ENCODE measurements at places on chromosomes 2 and 18.

DNA sequence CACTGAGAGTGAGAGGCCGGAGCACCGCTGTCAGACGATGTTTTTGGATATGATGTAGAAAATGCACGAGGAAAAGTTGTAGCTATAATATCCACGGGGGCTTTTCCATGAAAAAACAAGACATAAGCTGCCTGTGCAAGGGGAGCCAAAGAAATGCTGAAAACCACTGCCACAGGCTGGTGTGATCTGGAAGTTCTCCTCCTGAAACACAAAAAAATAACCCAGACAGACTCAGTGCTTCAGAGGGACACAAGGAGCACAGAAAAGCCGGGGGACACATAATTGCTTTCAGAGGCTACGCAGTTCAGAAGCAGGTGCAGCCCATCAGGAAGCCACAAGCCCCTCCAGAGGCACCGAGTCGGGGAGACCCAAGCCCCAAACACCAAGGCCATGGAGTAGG is 98.2 kb downstream of the ZNF516 start:
- DNase-seq: no peak

DNA sequence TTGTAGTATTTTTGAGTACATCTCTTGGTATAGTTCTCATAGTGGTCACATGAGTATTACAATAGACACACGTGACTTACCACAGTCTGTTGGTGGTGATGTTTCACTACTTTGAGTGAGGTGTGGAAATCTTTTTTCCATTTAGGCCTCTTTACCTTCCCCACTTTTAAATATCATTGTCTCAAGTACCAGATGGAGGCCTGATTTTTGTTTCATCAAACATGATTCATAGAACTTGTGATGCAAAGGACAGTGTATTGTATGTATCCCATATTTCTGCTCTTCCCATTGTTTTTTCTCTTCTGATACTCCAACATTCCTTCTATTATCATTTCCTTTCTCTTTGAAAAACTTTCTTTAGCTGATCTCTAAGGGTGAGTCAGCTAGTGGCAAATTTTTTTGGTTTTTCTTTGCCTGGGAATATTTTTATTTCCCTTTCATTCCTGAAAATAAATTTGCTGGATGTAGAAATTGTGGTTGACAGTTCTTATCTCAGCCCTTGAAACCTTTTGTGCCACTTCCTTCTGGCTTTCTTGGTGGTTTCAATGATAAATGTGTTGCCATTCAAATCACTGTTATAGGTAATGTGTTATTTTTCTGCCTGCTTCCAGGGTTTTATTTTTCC is 32.8 kb downstream of the RFX8 start:
- DNase-seq: no peak

- DNase-seq: peak; percentile 32
These were observed 428 bp downstream of the TCF4 start for GRCh38 chr18:55587418-55588110.

GRCh38 chr2:120999377-121000097 is 263.9 kb downstream of the GLI2 start:
- DNase-seq: no peak

- no peak for DNase-seq
These were observed 210.1 kb upstream of the STON1 start for GRCh38 chr2:48319863-48320262.

DNA sequence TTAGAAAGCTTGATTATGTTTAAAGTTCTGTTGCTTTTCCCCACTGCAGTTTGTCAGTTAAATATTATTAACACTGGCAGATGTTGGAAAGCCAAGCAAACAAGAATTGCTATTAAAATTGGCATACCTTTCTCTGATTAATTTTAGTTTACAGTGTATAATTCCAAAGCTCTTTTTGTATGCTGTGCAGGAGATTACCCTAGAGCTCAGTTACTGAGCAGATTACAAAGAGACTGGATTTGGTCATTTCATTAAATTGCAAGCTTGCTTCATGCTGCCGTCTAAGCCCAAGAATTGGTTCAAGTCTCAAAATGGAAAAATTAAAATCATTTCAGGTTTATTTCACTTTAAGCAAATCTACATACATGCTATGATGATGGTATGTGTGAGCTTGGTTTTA is 2.3 kb downstream of the ASAP2 start:
- peak; percentile 69 for DNase-seq

GRCh38 chr2:36059691-36060090 is 295.9 kb upstream of the CRIM1 start:
- no peak for DNase-seq

GRCh38 chr18:76448256-76449110 is 46.6 kb downstream of the ZNF516 start:
- DNase-seq: no peak

DNA sequence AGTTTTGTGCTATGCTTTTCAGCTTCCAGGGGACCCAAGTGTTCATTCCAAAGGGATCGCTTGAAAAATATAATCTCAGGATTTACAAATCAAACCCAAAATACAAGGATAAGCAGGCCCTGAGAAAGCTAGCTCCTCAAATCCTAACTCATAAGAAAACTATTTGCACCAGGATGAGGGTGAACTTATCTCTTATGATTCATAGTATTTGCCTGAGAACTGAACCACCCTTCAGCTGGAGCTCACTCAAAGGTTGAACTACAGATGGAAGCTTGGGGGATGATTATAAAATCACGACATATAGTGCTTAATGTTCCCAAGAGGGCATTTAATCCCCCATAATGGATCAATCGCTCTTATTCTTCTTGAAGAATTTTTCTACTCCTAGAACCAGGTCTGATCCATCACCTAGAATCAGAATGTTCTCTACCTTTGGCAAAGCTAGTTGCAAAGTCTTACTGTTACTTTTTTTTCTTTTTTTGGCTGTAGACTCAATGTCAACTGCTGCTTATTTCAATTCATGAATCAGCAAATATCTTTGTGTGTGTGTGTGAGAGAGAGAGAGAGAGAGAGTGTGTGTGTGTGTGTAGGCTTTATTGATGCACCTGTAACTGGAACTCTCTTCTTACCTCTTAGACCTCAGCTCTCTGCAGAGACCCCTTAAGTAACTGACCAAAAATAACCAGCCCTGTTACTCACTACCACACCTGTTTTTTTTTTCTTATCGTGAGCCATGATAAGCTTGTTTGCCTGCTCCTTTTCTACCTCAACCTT is 44.8 kb downstream of the ARL4C start:
- no peak for DNase-seq

DNA sequence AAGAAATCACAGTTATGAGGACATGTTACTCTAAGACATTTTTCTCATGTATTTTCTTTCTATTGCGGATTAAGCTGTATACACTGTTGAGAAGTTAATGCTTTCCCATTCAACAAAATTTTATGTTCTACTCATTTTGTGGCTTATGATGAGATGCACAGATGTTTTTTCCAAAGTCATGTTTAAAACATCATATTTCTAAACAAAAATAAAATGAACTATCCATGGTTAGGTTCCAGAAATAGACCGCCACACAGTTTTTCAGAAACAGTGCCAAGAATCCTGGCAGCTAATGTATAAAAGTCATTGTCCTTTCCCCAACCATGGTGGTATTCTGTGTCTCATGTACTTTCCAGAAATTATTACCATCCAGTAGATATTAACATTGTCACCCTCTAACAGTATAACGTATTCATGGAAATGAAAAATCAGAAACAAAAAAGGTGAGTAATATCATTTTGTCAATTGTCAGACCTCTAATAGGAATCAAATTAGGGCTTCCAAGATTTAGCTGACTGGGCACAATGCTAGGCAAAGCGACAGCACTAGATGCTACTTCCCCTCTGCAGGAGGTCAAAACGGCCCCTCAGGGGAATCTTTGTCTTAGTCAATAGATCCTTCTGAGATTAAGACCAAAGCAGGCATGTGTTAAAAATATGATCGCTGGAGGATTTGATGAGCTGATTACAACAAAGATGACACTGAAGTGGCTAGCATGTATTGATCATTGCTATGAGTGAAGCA is 54.4 kb upstream of the ZNF397 start:
- DNase-seq: no peak

DNA sequence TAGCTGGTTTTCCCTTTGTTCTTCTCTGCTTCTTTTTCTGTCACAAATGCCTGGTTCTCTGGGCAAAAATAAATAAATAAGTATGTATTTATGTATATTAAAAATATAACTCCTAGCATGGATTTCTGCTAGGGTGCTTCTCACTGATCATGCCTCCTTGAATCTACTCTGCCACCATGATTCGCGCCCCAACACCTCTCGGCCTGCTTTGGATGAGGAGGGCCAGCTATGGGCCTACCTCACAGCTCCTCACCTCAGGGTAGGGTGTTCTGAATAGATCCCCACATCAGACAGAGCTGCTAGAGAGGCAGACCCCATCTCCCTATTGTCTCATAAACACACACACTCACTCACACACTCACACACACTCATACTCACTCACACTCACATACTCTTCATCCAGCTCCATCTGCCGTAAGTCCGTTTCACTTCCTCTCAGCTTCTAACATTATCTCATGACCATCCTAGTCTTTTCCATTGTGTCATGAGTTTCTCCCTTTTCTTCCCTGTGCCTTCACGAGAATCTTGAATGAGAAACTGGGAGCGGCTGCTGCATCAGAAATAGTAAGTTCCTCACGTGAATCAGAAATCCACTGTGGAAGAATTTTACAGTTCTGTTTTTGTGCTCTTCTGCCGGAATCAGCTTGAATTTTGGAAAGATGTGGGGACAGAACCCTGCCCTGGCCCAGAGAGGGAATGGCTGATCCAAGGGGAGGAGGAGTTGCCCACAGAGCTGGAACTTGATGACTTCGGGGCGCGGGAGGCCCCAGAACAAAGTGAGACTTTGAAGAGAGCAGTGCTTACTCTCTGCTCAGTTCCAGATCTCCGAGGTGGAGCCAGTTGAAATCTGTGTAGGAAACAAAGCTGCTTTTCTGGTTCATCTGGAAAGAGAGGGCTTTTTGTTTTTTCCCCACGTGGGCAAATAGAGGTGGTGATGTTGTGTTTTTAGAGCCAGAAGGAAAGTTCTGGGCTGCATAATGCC is 20.9 kb downstream of the ANXA4 start:
- DNase-seq: no peak

- DNase-seq: no peak
These were observed 199.2 kb upstream of the TNP1 start for GRCh38 chr2:217058791-217059755.

DNA sequence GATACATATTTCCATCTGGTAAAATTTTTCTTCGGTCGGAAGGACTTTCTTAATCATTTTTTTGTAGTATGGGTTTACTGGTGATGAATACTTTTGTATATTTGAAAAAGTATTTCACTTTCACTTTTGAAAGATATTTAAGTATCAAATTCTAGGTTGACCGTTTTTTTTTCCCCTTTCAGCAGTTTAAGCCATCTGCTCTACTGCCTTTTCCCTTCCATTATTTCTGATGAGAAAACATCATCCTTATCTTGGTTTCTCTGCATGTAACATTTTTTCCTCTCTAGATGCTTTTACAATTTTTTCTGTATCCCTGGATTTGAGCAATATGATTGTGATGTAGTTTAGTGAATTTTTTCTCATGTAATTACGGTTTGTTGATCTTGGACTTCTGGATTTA is 87.0 kb downstream of the MTX2 start:
- no peak for DNase-seq

GRCh38 chr2:147554521-147555107 is 290.2 kb upstream of the ACVR2A start:
- DNase-seq: no peak

GRCh38 chr2:196105951-196106350 is 37.3 kb upstream of the DNAH7 start:
- no peak for DNase-seq

DNA sequence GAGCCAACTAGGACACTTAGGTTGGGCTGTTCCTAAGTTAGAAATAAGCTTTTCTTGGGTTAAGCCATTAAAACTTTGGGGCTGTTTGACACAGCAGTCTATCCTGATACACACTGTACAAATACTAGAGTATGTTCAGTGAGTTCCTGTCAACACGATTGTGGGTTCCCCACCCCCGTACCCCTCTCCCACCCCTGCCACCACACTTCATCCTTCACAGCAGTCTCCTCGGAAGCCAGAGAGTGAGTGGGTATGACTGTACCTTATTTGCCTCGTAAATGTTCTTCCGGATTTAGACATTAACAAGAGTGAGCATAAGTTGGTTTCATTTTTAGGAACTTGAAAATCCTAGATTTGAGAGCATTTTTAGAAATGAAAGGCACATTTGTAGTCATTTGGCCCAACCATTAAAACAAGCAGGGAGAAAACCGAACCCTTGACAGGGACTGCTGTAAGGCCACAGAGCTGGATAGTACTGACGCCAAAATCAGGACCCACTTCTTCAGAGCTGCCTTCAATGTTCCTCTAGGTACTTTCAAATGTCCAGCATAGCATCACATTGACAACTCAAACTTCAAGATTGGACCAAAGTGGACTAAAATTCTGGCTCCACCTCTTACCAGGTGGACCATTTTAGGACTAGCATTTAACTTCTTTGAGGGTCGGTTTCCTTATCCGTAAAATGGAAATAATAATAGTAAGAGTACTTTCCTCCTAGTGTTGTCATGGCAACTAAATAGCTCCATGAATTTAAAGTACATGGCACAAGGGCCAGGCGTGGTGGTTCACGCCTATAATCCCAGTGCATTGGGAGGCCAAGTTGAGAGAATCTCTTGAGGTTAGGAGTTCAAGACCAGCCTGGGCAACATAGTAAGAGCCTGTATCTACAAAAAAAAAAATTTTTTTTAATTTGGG is 166.3 kb upstream of the SERTAD2 start:
- DNase-seq: no peak

DNA sequence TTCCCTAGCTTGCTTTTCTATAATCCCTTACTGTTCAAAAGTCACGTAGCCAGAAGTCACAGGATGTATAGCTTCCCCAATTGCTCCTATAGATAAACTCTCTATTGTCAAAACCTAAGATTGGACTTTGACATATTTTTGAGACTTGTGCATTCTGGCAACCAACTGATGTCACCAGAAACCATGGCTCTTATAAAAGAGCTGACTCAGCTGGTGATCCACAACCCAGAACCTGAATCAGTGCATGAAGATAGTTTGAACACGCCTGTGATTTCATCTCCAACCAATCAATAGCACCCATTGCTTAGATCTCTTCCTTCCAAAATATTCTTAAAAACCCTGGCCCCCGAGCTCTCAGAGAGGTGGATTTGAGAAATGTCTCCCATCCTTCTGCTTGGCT is 639.9 kb upstream of the PIK3C3 start:
- no peak for DNase-seq

GRCh38 chr2:230773039-230773773 is 60.6 kb downstream of the CAB39 start:
- no peak for DNase-seq

DNA sequence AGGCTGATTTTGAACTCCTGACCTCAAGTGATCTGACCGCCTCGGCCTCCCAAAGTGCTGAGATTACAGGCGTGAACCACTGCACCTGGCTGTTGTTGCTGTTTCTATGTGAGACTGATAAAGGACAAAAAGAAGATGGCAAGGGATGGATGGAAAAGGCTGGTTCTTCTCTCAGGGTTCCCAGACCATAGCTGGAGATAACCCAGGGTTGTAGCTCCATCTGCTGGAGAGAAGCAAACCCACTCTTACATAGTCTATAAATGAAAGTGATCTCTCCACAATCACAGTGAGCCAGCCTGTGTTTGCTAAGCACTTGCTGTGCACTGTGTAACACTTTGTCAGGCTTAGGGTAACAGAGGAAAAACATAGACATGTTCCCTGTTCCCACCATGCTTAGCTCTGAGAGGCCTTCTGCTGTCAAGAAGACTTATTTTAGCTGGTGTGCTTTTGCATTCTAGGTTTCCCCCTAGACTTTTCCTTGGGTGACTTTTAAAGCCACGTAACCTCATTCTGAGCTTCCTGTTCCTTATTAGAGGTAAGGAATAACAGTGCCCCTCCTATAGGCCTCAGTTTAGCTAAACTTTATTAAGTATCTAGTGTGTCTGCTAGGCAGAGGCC is 49.7 kb downstream of the LIMS1 start:
- peak; percentile 74 for DNase-seq

Data from NCI-H1694 treated with DMSO at 0.1 percent for 48 hours (cell line).